ENCODE measurements at places on chromosomes 7 and 10. TPM values are rescaled to one million over a fixed set of nuclear protein-coding genes. Genes with fewer than 3 reads are reported as not detected.
A peak's percentile ranks its signal among the peaks of the same experiment; 100 is the strongest.

Gene LEP
- not detected for total RNA-seq

Gene C10orf53
- not detected for total RNA-seq

Gene TSPAN33
- 20.9 TPM for total RNA-seq

Gene CALML3
- total RNA-seq, result not detected

Gene MRC1
- 5.4 TPM for total RNA-seq

DNA sequence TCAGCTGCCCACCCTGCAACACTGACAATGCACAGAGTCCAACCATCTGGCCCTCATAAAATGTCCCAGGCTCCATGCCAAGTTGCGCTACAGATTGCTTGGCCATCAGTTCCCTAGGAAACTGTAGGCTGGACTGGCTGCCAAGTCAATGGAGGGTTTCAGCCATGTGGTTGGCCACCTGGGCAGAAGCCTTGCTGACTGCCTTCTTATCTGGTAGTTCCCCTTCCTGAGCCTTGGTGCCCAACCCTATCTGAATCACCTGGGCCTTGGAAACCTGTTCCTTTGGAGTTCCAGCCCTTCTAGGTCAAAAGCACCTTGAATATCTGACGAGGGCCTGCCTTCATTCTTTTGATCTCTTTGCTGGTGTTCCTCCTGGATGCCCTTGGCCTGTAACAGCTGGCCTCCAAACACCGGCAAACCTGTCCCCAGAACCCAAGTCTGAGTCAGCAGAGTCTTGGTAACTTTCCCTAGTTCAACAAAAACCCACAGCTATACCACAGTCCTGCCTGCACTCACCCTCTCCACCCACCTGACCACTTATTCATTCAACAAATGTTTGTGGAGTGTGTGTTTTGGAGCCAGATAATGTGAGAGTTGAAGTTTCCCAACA lies 37.4 kb upstream of the KDM7A start:
- peak; percentile 92 for DNase-seq

DNA sequence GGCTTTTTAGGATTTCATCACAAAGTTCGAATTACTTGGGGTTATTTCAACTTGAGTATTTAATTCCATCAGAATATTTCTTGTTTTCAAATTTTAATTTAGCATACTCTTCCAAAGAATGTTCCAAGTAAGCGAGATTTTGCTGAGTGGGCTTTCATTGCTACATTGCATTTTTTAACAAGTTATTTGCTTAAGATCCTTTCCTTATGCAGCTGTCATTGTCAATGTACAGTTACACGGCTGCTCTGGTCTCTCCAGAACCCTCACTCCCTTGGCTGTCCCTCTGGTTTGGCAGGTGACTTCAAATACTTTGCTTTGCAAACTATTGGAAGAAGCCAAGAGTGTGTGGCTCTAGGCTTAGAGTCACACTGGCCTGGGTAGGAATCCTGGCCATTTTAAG lies 80.0 kb downstream of the CFAP58 start:
- no peak for DNase-seq

- DNase-seq, result peak; percentile 70
Observed at GRCh38 chr7:141649865-141650634, 51.9 kb downstream of the DENND11 start.

DNA sequence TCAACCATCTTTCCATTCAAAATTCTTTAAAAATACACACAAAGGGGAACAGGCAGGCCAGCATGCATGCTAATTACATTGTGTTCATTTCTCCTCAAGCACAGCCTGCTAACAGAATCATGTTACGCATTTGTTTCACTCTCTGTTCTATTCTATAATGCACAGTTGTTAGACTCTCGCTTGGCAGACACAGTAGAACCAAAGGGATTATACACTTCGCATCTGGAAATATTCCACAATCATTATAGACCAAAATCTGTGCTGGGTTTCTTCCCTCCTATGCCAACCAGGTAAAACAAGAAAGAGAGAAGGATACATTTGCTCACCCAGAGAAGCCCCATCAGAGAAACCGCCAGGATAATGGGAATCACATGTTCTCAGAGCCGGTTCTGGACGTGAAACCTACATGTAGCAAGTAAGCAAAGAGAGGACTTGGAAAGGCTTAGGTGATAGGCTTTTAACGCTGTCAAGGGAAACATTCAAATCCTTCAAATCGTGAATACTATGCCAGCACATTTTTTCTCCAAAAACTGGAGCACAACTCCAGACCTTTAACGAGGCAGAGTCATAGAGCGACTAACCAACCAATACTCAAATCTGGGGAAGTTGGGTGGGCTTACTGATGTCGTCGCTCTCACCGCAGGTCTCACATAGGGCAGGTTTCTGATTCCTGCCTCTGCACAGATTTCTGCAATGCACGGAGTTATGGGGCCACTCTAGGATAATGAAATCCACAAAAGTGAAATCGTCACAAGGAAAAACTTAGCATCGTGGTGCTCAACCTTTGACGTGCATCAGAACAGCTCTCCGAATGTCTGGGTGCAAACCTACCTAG lies 380.5 kb upstream of the AUTS2 start:
- no peak for DNase-seq

DNA sequence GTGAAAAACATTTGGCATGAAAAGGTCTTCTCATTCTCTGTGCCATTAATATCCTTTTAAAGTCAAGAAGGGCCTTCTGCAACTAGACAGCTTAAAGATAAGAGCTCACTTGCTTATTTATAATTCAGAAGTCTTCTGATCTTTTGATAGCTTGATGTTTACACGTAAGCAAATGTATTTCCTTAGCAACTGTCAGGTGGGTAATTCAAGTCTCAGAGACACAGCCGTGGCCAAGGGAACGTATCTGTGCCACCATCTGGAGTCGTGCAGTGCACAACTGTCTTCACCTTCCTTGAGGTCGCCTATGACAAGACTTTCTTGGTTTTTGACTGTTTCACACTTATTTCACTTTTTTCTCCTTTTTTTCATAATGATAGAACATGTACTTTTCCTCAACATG lies 4.0 kb upstream of the NEBL start:
- no peak for DNase-seq

DNA sequence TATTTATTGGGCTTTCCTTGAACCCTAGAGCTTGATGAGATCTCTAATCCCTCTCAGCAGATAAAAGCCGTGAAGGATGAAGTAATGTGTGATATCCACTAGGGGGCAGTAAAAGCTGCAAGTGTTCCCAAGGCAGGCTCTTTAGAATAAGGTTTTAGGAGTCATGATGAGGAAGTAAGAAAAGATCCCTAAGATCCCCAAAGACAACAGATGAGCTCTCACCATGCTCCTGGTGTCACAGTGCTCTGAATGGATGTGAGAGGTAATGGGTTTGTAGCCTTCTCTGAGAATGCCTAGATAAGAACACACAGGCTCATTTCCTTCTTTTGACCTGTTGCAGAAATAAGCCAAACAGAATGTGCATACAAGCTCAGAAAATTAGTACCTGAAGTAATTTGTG lies 70.4 kb upstream of the ITPRID1 start:
- DNase-seq, result peak; percentile 67
